Stimulated activated CD4-positive, alpha-beta T cell treated with anti-CD3 and anti-CD28 coated beads, Interleukin-1b, Interleukin-23, amount 100 ng/mL, for 1 hour (primary cell): ENCODE measurements at places on chromosomes 2 and 18.

DNA sequence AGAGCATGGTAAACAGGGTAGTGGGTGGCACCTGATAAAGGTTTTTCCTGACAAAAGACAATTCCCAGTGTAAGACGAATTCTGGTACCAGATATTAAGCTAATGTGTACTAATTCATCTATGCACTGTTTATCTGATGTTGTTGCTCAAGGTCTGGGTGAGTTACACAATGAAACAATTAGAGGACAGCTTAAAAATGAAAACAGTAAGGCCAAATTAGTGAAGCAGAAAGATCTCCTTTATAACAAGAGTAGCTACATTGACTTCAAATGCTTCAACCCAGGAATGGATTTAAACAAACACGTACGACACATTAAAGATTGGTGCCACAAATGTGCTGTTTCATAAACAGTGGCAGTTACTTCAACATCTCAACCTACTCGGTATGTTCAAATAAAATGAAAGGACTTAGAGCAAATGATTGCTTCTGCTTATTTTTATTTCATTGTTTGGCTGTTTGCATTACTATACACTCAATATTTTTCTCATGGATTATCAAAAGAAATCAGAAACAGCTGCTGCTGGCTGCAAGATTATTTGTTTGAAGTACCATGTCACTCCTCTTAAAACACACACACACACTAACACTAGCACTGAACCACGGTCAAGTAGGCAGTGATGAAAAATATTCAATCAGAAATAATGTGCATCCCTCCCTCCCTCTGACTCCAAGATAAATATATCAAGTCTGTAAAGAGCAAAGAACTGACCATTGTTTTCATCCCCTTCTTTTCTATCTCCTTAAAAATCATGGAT lies 94.4 kb upstream of the RND3 start:
- no peak for DNase-seq

GRCh38 chr2:85551698-85552678 lies 9.3 kb downstream of the GGCX start:
- DNase-seq = peak; percentile 81

GRCh38 chr2:9720352-9721093 lies 89.7 kb upstream of the YWHAQ start:
- DNase-seq = no peak

GRCh38 chr2:192559587-192559986 lies 364.9 kb upstream of the TMEFF2 start:
- no peak for DNase-seq

GRCh38 chr18:3230401-3231334 lies 10.9 kb upstream of the MYOM1 start:
- DNase-seq = no peak

DNA sequence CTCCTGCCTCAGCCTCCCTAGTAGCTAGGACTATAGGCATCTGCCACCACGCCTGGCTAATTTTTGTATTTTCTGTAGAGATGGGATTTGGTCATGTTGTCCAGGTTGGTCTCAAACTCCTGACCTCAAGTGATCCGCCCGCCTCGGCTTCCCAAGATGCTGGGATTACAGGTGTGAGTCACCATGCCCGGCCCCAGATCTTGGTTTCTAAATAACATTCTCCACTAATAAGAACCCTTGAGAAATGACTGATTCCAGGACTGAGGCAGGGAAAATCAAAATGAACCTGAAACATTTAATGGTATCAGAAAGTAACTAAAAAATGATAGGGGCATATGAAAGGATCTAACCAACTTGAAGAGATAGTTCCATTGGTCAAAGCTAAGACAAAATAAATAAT lies 34.0 kb downstream of the BMPR2 start:
- DNase-seq = no peak

- DNase-seq = no peak
Measured at GRCh38 chr18:5414546-5414945, 119.0 kb upstream of the ZBTB14 start.

GRCh38 chr2:101402630-101403029 lies 15.3 kb upstream of the CREG2 start:
- no peak for DNase-seq

DNA sequence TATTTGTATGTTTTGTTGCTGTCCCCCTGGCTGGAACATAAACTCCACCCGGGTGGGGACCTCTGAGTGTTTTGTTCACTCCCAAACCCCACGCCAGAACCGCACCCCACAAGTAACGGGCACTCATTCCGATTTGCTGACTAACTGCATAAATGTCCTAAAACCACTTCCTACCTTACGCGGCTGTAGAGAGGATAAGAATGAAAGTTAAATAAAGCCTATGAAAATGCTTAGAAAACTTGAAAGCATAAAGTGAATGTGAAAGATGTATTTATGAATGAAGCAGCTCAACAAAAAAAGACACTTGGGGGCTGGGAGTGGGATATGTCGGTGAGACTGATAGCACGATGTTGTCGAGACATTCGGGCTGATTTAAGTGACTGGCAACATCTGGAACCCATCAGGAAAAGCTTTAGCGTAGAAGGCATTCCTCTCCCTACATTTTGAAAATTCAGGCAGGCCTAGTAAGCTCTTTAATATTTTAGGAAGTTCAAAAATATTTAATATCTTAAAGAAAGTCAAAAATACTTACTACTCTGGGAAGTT lies 206.7 kb downstream of the SH3RF3 start:
- no peak for DNase-seq

DNA sequence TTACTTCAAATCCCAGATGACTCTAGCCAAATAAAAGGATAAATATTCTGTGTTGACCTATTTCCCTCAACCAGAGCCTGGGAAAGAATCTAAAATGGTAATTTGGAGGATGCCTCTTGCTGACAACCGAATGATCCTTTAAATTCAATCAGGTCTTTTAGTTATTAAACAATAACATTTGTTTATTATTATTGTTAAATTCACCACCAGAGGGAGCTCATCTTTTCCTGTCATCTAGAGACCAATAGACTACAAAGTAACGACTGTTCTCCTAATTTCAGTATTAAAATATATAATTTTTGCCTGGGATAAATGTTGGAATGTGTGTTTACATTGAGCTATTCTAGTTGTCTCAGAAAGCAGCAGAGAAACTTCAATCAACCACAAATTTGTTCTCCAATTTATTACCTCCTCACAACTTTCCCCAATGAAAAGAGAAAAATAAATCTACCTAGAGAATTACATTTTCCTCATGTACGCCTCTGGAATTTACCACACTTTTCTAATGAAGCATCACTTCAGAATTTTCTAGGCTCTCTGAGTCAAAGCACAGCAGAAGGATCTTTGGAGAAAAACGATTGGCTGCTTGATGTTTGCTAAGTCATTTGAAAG lies 142.7 kb downstream of the SCG2 start:
- no peak for DNase-seq
